GM19239 (cell line): ENCODE measurements at places on chromosomes 5 and 9.

- DNase-seq, result no peak
These were observed 376.9 kb downstream of the DTWD2 start for GRCh38 chr5:118611332-118611945.

DNA sequence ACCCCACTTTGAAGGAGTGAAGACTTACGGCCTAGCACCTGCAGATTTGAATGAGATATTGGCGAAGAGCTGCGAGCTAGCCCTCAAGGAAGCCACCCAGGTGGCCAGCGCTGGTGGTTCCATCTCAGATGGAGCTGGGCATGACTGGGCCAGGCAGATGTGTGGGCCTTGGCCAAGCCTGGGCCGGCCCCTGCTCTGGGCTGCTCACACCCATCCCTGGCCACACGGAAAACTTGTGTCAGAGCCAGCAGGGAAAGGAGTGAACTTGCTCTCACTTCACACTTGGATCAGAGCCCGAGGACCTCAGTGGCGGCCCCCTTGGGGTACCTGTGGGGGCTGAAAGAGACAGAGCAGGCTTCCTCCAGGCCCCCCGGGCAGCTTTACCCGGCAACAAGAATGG lies 44.2 kb downstream of the ROPN1L start:
- no peak for DNase-seq

- no peak for DNase-seq
These were observed 35.4 kb upstream of the TUT7 start for GRCh38 chr9:86389628-86390027.

DNA sequence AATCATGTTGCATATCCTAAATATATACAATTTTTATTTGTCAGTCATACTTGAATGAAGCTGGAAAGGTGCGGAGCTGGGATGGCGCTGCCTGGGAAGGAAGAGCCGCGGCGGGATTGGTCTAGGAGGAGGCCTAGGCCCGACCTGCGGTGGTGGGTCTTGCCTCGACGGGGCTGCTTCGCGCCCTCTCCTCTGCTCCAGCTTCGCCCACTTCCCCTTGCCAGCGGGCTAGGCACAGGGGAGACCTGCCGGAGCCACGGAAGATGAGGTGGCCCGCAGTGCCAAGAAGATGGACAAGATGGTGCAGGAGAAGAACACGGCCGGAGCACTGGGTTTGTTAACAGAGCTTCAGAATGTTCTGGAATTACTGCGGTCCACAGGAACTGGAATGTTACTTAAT lies 28.5 kb upstream of the CTSV start:
- DNase-seq, result no peak

DNA sequence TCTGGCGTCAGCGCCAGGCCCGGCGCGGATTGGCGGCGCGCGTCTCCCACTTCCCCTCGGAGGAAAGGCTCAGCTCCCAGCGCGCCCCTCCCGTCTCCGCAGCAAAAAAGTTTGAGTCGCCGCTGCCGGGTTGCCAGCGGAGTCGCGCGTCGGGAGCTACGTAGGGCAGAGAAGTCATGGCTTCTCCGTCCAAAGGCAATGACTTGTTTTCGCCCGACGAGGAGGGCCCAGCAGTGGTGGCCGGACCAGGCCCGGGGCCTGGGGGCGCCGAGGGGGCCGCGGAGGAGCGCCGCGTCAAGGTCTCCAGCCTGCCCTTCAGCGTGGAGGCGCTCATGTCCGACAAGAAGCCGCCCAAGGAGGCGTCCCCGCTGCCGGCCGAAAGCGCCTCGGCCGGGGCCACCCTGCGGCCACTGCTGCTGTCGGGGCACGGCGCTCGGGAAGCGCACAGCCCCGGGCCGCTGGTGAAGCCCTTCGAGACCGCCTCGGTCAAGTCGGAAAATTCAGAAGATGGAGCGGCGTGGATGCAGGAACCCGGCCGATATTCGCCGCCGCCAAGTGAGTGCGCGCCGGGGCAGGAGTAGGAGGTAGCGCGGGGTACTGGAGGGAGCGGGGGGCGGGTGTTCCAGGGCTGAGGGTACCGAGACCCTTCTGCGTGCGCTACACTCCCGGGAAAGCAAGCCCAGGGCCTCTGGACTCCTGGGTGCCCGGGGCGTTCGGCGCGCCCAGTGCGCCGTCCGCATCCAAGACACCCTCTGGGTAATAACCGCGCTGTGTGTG lies at the start of gene MSX2:
Gene MSX2, plus strand, starts transcription at position 99 of the 777 bp plus-strand sequence. Its CDS starts 78 bp downstream, at position 177.
- no peak for DNase-seq

GRCh38 chr5:125928663-125929062 lies 494.5 kb upstream of the GRAMD2B start:
- DNase-seq, result no peak

DNA sequence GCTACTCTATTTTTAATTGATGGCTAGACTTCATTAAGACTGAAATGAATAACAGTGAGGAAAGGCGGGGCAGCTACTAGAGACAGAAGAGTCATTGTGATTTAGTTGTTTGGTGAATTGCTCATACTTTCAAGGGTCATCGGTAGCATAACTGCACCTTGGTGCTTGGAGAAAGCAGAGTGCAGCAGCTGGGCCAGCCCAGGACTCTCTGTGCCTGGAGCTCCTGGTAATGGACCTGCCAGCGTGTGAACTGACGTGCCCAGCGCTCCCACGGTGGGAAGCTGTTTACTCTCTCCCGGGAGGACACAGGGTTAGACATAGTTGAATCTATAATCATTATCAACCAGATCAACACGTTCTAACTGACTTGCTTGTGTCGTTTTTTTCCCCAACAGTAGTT lies 42.9 kb downstream of the LURAP1L start:
- DNase-seq, result no peak

- DNase-seq, result no peak
These were observed 6.9 kb upstream of the KIF2A start for GRCh38 chr5:62299101-62299500.

DNA sequence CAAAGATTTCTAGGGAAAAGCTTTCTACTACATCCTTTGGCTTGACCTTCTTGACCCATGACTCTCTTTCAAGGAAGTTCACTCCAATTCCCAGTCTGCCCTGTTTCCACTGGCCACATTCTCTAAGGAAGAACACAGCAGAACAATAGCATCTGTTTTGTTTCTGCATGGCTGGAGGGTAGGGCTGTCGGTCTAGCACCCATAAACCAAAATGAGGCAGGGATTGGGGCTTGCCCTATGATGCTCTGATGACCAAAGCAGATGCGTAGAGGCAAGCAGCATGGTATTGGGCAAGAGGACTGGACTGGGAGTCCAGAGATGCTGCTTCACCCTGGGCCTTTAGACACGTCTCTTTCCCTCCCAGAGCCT lies 24.1 kb downstream of the GOLGA2 start:
- DNase-seq, result no peak

- DNase-seq, result no peak
These were observed 9.8 kb upstream of the ERAP1 start for GRCh38 chr5:96817506-96817905.

GRCh38 chr5:107783551-107783950 lies 112.8 kb upstream of the EFNA5 start:
- no peak for DNase-seq

DNA sequence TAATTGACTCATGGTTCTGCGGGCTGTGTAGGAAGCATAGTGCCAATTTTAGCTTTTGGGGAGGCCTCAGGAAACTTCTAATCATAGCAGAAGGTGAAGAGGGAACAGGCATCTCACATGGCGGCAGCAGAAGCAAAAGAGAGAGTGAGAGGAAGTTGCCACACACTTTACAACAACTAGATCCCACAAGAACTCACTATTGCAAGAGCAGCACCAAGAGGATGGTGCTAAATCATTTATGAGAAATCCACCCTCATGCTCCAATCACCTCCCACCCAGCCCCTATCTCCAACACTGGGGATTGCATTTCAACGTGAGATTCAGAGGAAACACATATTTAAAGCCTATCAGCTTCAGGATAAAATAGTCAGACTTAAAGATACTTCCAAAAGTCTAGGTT lies 36.1 kb upstream of the LPAR1 start:
- DNase-seq, result no peak

DNA sequence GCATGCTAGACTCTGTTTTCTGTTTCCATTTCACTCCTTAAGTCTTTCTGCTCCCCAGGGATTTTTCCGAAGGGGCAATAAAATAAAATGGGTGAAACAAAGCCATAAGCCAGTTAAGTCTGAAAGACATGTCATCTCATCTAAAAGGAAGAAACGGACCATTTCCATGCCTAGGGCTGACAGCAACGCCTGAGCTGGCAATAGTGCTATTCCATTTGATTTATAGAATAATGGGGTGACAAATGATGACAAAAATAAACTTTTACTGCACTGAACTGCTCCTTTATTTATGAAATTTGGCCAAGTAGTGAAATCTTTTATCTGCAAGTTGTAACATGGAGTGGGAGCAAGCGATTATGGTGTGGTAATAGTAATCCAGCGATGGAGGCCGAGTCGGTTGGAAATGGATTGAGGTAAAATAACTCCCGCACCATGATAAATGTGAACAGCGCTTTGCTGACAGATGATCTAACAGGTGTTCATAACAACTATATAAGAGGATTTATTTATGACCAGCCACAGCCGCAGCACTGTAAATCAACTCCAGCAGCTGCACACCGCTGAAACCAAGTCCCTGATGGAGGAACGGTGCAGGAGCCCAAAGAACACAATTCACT lies 219.8 kb upstream of the TBCA start:
- no peak for DNase-seq

GRCh38 chr9:108634672-108635462 lies 220.9 kb downstream of the ACTL7B start:
- DNase-seq, result no peak

GRCh38 chr9:88757406-88758010 lies 222.5 kb downstream of the NXNL2 start:
- DNase-seq, result no peak

- DNase-seq, result no peak
These were observed 31.2 kb downstream of the KCNMB1 start for GRCh38 chr5:170357955-170358444.

- DNase-seq, result no peak
These were observed 37.0 kb downstream of the SLC38A9 start for GRCh38 chr5:55675119-55675518.

DNA sequence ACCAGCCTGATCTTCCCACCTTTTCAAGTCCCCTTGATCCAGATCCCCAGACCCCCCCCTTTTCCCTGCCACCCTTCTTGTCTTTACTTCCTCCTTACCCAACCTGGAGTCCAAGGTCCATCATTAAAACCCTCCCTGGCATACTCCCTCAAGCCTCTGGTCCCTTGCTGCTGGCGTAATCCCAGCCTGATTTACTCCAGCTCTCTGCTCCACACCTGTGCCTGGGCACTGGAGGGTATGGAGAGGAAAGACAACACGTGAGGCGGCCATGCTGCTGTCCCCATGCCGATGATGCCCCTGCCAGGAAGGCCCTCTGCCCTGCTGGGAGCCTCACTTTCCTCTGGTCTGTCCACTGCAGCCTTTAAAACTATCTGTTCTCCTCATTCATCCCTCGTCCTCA lies 5.1 kb downstream of the B4GALT7 start:
- no peak for DNase-seq

GRCh38 chr5:142613271-142613671 lies 72.6 kb downstream of the FGF1 start:
- DNase-seq, result no peak

- DNase-seq, result no peak
These were observed 2.2 kb downstream of the ZCCHC9 start for GRCh38 chr5:81303563-81303962.

GRCh38 chr5:167916261-167916691 lies 375.2 kb upstream of the WWC1 start:
- no peak for DNase-seq

DNA sequence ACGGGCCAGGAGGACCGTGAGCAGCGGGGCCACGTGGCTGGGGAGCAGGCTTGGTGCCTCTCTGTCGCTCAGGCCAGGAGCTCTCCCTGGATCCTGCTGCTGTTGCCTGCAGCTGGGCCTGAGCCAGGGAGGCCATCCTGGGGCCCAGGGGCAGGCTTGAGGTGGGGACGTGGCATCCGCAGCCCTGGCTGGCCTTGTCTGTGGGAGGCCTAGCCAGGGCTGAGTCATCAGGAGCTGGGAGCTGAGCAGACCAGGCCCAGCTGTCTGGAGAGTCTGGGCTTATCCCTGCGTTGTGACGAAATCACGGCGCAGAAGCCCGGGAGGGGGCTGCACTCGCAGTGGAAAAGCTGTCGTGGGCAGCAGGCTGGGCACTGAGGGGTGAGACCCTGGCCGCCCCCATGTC lies 138.8 kb upstream of the COL5A1 start:
- no peak for DNase-seq

- DNase-seq, result no peak
These were observed 24.0 kb upstream of the KLF9 start for GRCh38 chr9:70438341-70438928.

- no peak for DNase-seq
These were observed 52.5 kb downstream of the SH3GL2 start for GRCh38 chr9:17631396-17631795.

- DNase-seq, result no peak
These were observed 303.0 kb upstream of the CDH9 start for GRCh38 chr5:27341342-27341741.

DNA sequence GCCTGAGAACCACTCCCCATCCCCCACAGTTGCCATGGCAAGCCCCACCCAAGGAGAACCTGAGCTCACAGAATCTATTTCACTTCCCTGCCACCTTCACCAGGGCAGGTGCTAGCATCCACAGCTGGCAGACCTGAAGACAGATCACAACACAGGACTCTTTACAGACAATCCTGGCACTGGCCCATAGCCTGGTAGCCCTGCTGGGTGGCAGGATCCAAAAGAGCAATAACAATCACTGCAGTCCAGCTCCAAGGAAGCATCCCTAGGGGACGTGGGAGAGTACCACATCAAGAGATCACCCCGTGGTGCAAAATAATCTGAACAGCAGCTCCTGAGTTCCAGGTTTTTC lies 463.2 kb upstream of the PIK3R1 start:
- no peak for DNase-seq

- DNase-seq, result no peak
These were observed 36.2 kb downstream of the STC2 start for GRCh38 chr5:173291722-173292658.

DNA sequence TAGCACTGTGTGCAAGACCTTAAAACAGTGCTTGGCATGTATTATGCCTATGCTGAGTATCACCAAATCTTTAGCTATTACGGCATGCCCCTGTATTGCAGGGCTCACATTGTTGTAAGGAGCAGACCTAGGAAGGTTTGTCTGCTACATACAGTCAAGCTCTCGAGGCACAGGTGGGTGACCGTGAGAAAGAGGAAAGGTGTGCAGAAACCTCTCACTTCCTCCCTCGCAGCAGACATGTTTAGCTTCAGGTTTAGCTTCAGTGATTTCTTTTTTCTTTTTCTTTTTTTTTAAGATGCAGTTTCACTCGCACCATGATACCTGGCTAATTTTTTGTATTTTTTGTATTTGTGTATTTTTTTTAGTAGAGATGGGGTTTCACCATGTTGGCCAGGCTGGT lies 275.8 kb upstream of the RIOK2 start:
- DNase-seq, result no peak

GRCh38 chr9:35432076-35432475 lies 57.8 kb upstream of the RUSC2 start:
- no peak for DNase-seq

DNA sequence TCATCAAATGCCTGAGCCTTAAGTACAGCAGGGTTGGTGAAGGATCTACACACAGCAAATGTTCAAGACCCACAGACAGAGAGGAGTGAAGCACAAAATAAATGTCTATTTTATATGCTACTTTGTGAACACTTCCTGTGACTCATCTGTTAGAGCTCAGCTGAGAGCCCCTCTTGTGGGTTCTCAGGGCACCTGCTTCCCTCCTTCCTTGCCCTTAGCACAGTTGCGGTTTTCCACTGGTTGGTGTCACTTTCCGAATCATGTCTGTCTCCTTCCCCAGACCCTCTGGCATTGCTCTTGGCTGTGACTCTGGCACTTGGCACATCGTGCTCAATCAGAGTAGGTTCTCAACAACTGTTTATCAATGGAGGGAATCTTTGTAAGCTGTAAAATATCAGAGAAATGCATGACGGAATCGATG lies 128.5 kb upstream of the STC2 start:
- no peak for DNase-seq

GRCh38 chr5:127079994-127080491 lies 6.7 kb upstream of the C5orf63 start:
- no peak for DNase-seq
